ENCODE measurements at places on chromosomes 1 and 21. TPM values are rescaled to one million over a fixed set of nuclear protein-coding genes. Genes with fewer than 3 reads are reported as not detected.

CRYBG2 gene
- not detected for total RNA-seq

FCGR1A gene
- 1.3 TPM for total RNA-seq

CYP4B1 gene
- total RNA-seq, result 17.5 TPM

KCND3 gene
- total RNA-seq, result 9.9 TPM

BCAN gene
- 0.50 TPM for total RNA-seq

ERICH3 gene
- not detected for total RNA-seq

SLC6A17 gene
- total RNA-seq, result not detected

MYOM3 gene
- total RNA-seq, result 296 TPM

ZMPSTE24 gene
- total RNA-seq, result 26.1 TPM

KHDRBS1 gene
- 78.3 TPM for total RNA-seq

SLAMF9 gene
- not detected for total RNA-seq

ISG15 gene
- total RNA-seq, result 17.0 TPM

ATP6V1G3 gene
- not detected for total RNA-seq

CYYR1 gene
- total RNA-seq, result 15.5 TPM

FCRL2 gene
- not detected for total RNA-seq

ADGRB2 gene
- 8.8 TPM for total RNA-seq

OR2L2 gene
- not detected for total RNA-seq

THEM5 gene
- not detected for total RNA-seq

CFAP141 gene
- total RNA-seq, result not detected

S100A7A gene
- not detected for total RNA-seq

RHEX gene
- total RNA-seq, result 1.2 TPM

KIF26B gene
- total RNA-seq, result 4.0 TPM

UTS2 gene
- total RNA-seq, result not detected

SLC25A34 gene
- total RNA-seq, result 13.3 TPM

TDRD5 gene
- not detected for total RNA-seq

C4BPA gene
- total RNA-seq, result not detected

MRPL24 gene
- 77.8 TPM for total RNA-seq

CTSK gene
- total RNA-seq, result 6.2 TPM

CFAP126 gene
- not detected for total RNA-seq

TMCO1 gene
- total RNA-seq, result 44.9 TPM

SHISAL2A gene
- total RNA-seq, result 0.19 TPM

LCK gene
- 7.1 TPM for total RNA-seq

TRIM67 gene
- total RNA-seq, result 0.14 TPM

CACNA1S gene
- not detected for total RNA-seq

ESRRG gene
- total RNA-seq, result 40.4 TPM

LCE1D gene
- not detected for total RNA-seq

PPIAL4G gene
- total RNA-seq, result not detected

HMCN1 gene
- total RNA-seq, result 6.3 TPM

ALPL gene
- 12.7 TPM for total RNA-seq

NT5C1A gene
- total RNA-seq, result 20.6 TPM

KCNE2 gene
- total RNA-seq, result not detected

BEND5 gene
- total RNA-seq, result 5.2 TPM

AMY2B gene
- total RNA-seq, result 29.7 TPM

RIPPLY3 gene
- not detected for total RNA-seq

RASSF5 gene
- 26.0 TPM for total RNA-seq

AGPAT3 gene
- 110 TPM for total RNA-seq

FAM131C gene
- total RNA-seq, result 2.5 TPM
